ENCODE measurements at places on chromosomes 1 and 21.

GRCh38 chr1:19357299-19357986 is 45.3 kb downstream of the SLC66A1 start:
- DNase-seq, result no peak

- DNase-seq, result no peak
Observed at GRCh38 chr1:46288485-46289133, 14.8 kb downstream of the LRRC41 start.

GRCh38 chr1:198564716-198565115 is 24.2 kb upstream of the ATP6V1G3 start:
- no peak for DNase-seq

DNA sequence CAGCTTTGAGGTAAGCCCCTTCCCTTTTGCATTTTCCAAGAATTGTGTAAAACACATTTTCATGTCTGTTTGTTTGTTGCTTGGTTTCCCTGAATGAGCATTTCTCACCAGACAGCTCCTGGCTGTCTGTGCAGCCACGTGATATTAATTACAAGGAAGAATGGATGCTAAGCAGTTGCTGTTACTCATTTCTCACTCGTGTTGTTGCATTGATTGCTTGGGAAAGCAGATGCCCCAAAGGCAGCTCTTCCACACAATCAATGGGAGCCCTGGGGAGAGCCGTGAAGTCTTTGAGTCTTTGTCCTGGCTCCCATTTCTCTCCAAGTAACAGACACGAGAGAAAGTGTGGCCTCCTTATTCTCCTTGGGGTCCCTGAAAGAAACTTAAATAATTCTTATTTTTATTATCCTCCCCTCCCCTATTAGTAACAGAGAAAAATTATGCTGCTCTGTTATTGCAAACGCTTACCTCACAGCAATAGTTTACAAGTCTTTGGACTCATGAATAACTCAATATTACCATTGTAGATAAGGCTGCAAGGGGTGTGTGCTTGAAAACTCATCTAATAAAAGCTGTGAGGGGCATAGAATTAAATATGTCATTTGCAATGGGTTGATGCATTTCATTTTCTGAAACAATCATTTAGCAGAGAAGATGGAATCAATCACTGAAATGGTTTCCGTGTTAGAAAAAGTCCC is 127.7 kb upstream of the CAMK1G start:
- DNase-seq, result no peak

DNA sequence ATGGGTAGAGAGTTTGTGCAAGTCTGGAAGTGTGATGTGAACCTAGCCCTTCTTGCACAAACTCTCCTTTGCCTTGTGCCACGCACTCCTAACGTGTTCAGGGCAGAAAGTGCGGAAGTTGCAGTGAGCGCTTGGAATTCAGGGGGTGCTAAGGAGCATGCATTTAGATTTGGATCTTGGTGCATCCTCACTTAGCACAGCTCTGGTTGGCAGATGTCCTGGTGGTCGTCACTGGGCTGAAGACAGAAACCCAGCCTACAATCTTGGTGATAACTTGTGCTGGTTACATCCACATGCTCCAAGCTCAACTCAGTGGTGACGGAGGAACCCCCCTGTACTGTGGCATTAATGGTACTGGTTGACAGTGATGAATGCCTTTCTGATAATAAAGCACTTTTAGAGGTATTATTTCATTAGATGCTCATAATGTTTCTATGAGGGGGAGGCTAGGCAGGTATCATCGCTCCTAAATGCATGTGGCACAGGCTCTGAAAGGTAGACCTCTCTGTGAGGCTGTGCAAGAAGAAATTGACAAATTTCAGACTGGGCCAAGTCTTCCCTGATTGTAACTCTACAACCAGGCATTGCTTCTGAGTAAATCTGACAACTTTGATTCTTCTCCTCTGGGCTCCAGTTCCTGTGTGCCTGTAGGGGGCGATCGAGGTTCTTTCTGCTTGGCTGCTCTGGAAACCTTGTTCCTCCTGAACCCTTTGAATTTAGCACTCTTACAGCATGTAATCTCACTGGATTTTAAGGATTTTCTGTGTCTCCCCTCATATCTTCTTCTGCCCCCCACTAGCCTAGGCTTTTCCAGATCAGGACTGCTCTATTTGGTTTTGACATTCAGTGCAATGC is 40.6 kb downstream of the MAPKAPK2 start:
- peak; percentile 56 for DNase-seq

GRCh38 chr1:89953929-89954328 is 41.0 kb upstream of the ZNF326 start:
- DNase-seq, result no peak

- DNase-seq, result no peak
Observed at GRCh38 chr1:58308206-58308605, 238.3 kb downstream of the OMA1 start.

DNA sequence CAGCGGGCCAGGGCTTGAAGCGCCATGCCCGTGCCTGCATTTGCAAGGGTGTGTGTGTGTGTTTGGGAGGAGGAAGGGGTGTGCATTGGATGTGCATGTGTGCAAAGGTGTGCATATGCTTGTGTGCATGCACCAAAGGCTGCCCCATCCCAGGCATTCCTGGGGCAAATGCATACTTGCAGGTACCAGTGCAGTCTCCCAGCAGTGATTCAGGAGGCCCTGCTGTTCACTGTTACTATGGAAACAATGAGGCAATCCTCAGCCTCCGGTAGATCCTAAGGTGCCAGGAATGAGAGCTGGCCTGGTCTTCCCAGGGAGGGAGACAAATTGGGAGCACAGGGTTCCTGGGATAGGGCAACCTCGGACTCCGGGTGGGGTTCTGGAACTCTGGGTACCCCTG is 7.5 kb upstream of the FNDC5 start:
- no peak for DNase-seq

- DNase-seq, result no peak
Observed at GRCh38 chr1:53410100-53410541, 49.1 kb upstream of the DMRTB1 start.

- DNase-seq, result no peak
Observed at GRCh38 chr1:61781151-61781550, 38.9 kb downstream of the PATJ start.

DNA sequence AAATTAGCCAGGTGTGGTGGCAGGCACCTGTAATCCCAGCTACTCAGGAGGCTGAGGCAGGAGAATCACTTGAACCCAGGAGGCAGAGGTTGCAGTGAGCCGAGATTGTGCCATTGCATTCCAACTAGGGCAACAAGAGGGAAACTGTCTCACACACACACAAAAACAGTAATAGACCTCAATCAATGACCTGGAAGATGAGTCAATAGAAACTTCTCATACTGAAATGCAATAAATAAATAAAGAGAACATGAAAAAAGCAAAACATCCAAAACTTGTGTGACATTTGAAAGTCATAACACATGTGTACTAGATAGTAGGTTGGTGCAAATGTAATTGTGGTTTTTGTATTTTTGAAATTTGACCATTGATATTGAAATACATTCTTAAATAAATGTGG is 1338.5 kb downstream of the AMY1C start:
- no peak for DNase-seq

DNA sequence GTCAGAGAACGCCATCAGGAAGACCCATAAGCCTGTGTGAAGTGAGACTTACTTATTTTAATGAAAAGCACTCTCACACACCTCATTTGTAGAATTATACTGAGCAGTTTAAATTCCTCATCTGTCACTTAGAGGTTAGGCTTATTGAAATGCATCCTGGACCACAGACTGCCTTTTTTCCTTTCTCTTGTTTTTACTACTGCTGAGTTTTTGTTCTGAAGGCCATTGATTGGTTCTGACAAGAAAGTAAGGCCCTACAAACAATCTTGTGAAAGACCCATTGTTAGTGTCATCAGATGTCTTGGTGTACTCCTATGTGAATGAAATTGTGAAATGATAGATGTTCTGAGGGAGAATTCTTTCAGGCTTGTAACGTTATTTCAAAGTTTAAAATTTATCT is 1343.3 kb upstream of the ADGRL2 start:
- DNase-seq, result no peak

- no peak for DNase-seq
Observed at GRCh38 chr1:22709227-22709626, 1.4 kb upstream of the EPHB2 start.

- DNase-seq, result no peak
Observed at GRCh38 chr1:6820899-6821298, 35.6 kb downstream of the CAMTA1 start.

GRCh38 chr1:63575340-63575826 is 17.8 kb upstream of the PGM1 start:
- DNase-seq, result no peak

GRCh38 chr1:9900142-9901043 is 9.7 kb downstream of the CTNNBIP1 start:
- DNase-seq, result no peak

GRCh38 chr1:167052389-167052788 is 37.8 kb downstream of the GPA33 start:
- no peak for DNase-seq

DNA sequence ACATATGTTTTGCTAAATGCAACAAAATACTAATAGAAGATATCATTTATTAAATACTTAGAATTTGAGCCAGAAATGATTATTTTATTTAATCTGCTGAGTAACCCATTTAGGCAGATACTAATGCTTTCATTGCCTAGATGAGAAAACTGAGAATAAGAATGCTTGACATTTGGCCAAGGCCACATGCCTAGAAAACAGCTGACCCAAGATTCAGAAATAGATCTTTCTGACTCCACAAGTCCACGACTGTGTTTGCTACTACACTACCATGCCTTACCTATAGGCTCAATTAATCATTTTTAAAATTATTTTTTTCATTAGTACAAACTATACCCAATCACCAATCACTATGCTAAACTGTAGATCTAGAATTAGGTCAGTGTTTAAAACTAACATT is 129.7 kb downstream of the ATP1B1 start:
- no peak for DNase-seq

GRCh38 chr1:24151175-24151533 is 8.2 kb upstream of the IL22RA1 start:
- DNase-seq, result no peak

DNA sequence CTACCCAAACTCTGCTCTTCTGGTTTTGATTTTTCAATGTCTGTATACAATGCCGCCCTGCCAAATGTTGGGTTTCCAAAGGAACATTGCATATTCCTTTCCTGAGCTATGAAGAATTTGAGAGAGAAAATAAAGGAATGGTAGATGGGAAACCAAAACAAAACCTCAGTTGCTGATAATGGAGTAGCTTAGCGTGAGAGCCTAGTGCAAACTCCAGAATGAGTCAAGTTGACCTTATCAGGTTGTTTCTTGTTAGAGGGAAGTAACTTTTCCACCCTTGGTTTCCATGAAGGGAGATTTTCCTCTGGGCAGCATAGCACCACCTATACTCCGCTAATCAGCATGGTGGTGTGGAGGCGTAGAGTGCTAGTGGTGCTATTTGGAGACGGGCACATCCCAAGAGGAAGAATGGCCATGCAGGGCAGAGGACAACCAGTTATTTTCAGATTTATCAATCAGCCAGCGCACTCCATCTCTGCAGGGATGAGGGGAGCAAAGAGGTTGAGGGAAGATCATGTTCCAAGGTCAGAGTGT is 51.6 kb downstream of the BACH1 start:
- no peak for DNase-seq

DNA sequence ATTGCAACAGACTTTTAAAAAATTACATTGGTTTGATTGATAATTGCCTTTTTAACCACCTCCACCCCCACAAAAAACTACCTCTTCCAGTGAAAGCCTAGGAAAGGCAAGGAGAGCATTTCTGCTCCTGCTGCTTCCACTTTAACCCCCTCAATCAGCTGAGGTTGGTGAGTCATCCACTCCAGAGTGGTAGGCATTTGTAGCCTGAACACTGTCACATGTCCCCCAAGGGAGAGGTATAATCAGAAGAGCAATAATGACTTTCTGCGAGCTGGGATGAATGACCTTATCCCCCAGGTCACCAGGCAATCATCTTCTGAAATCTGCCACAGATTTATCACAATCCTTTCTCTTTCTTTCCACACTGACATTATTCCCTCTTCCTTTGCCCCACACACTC is 126.6 kb upstream of the CAMK1G start:
- DNase-seq, result no peak

- DNase-seq, result no peak
Observed at GRCh38 chr1:29983321-29983720, 740.1 kb downstream of the MATN1 start.

DNA sequence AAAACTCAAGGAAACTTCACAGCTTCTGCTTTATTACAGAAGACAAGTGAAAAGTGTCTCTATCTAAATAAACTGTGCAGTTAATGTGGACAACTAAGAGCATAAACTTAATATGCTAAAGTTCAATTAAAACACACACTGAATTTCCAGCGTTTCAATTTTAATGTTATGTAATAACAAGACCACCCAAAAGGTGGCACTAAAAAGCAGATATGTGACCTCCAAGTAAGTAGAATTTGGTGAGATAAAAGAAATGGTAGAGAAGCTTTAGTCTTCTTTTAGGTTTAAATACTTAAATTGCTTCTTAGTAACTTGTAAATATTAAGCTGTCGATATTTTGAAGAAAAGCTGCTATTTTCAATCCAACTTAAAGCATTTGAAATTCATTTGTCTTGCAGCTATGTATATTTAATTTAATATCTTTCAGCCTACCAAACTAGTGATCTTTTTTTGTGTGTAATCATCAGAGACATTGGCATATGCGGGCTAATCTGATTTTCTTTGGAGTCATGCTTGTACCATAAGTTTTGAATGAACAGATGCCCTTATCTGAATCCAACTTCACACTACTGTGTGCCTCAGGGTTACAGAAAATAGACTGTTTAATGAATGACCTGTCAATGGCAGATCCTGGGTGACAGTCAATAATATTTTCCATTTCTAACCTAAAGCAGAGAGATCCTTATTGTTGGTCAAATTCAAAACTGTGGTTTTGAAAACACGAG is 36.5 kb upstream of the ADAMTS1 start:
- DNase-seq, result no peak

DNA sequence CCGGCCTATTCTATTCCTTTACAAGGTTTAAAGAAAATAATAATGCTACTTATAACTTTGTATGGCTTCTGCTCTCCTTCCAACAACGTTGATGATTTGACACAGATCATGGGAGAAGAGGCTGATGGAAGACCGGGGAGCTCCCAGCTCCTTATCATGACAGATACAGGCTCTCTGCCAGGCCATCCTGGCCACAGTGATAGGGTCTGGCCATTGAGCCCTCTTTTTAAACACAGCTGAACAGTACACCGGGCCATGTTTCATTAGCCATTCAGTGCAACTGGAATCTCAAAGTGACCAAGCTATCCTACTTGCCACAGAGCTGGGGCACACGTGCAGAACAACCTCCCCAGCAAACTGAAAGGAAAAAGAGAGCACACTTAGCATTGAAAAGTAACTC is 34.9 kb downstream of the DNAJC11 start:
- no peak for DNase-seq
